Activated naive CD4-positive, alpha-beta T cell treated with anti-CD3 and anti-CD28 coated beads for 36 hours (primary cell): ENCODE measurements at places on chromosomes 11 and 22.

- DNase-seq, result no peak
Measured at GRCh38 chr22:29379258-29379657, 9.1 kb downstream of the AP1B1 start.

GRCh38 chr11:13019313-13019712 lies 10.2 kb downstream of the RASSF10 start:
- DNase-seq, result no peak

- DNase-seq, result no peak
Measured at GRCh38 chr11:15289723-15290122, 175.0 kb downstream of the INSC start.

- no peak for DNase-seq
Measured at GRCh38 chr11:82826526-82826925, 73.7 kb downstream of the PRCP start.

DNA sequence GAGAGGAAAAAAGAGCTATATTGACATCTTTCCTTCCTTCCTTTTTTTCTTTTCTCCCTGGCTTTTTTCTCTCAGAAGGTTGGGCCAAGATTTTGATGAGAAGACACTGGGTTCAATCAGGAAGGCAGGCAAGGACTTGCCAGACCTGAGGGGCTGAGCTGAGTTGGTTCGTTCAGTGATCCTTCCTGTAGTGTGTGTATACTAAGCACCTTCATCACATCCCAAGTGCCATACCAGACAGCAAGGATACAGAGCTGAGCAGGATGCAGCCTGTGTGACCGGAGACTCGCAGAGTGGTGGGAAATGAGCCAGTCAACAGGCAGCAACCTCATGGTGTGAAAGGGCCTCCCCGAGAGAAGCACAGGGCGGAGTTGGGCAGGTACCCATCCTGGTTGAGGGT lies 95.5 kb downstream of the SPON1 start:
- no peak for DNase-seq

GRCh38 chr11:65266210-65266609 lies 4.4 kb downstream of the POLA2 start:
- no peak for DNase-seq
